ENCODE measurements at places on chromosomes 1 and 21.

DNA sequence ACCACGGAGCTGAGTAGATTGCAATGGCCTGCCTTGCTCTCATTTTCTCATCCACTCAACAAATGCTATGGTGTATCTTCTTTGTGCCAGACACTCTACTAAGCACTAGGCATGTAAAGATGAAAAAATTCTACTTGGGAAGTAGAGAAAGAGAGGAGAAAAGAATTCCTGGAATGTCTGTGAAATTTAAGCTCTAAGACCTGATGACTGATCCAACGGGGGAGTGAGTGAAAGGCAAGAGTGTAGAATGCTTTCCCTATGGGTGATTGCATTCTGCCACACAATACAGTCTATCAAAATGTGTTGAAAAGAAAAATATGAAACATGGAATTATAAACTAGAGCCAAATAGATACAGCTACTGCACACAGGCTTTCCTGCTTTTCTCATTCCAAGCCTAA is 82.3 kb downstream of the CYYR1 start:
- no peak for DNase-seq

- DNase-seq, result no peak
Observed at GRCh38 chr1:204123376-204123775, 28.5 kb downstream of the ETNK2 start.

DNA sequence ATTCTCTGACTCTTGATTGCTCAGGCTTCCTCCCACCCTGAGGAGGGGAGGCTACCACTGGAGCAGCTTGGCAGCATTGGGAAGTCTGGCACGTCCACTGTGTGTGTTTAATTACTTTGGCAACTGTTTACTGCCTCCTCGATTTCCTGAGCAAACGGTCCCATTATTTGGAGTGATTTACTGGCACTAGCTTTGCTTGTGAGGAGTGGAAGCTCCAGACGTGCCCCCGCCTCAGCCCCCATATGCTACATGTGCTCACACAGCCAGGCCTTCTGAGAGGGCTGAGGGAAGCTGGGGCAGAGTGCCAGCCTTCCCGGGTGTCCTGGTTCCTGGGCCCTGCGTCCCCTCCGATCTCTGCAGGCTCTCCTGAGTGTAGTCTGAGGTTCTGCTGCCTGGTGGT is 306.2 kb downstream of the PTPRU start:
- DNase-seq, result no peak

DNA sequence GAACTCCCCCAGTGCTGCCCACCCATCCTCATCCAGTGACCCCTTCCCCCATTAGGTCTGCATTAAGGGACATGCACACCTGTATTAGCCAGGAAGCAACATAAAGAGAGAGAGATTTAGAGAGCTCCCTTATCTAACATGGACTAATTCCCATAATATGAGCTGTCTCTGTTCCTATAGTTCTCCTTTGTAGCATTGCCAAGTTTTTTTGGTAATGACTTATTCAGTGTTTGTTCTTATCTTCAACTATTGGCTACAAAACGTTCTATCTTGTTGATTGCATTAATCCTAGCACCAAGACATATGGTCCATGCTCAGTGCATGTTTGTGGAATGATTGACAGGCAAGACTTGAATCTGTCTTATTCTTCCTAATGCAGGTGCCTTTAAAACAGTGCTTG is 264.0 kb downstream of the ADGRL2 start:
- no peak for DNase-seq

- no peak for DNase-seq
Observed at GRCh38 chr1:64006276-64007051, 197.0 kb upstream of the UBE2U start.

GRCh38 chr1:112318698-112319370 is 77.2 kb upstream of the CTTNBP2NL start:
- no peak for DNase-seq

GRCh38 chr1:27045973-27046558 is 33.4 kb upstream of the TENT5B start:
- peak; percentile 79 for DNase-seq

DNA sequence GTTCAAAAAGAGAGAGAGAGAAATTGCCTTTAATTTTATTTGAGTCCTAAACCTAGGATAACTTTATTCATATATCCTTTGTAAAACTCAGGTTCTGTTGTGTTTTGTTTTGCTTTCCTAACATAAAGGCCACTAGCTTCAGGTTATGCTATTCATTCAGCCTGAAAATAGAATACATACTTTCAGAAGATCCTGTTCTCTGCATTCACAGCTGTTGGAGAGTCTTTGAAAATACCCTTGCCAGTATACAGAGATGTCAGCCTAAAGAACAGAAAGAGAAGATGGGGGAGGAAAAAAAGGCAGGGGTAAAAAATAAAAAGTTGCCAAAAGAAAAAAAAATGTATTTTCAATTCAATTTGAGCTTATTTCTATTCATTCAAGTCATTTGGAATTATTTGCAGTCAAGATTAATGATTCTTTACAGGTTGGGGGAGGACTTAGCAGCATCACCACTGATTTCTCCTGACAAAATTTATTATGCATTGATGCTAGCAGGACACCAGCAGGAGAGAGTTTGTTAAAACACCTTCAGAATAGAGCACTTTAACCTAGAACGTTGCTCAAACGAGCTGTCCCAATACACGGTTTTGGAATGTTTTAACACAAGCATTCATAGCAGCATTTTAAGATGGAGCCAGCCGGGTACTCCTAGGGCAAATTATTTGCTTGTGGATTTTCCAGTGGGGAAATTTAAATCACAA is 318.5 kb downstream of the NTNG1 start:
- no peak for DNase-seq

- no peak for DNase-seq
Observed at GRCh38 chr21:31660591-31660990, 1.1 kb downstream of the SOD1 start.

- no peak for DNase-seq
Observed at GRCh38 chr1:108533351-108534083, 26.4 kb upstream of the EEIG2 start.

GRCh38 chr1:192108161-192108560 is 50.1 kb upstream of the RGS18 start:
- no peak for DNase-seq

- no peak for DNase-seq
Observed at GRCh38 chr1:208496467-208497371, 252.5 kb upstream of the PLXNA2 start.

GRCh38 chr1:208604295-208604694 is 360.1 kb upstream of the PLXNA2 start:
- no peak for DNase-seq

- DNase-seq, result no peak
Observed at GRCh38 chr1:150553392-150554085, 4.3 kb downstream of the ADAMTSL4 start.

GRCh38 chr1:17999884-18000283 is 107.7 kb upstream of the IGSF21 start:
- DNase-seq, result no peak

DNA sequence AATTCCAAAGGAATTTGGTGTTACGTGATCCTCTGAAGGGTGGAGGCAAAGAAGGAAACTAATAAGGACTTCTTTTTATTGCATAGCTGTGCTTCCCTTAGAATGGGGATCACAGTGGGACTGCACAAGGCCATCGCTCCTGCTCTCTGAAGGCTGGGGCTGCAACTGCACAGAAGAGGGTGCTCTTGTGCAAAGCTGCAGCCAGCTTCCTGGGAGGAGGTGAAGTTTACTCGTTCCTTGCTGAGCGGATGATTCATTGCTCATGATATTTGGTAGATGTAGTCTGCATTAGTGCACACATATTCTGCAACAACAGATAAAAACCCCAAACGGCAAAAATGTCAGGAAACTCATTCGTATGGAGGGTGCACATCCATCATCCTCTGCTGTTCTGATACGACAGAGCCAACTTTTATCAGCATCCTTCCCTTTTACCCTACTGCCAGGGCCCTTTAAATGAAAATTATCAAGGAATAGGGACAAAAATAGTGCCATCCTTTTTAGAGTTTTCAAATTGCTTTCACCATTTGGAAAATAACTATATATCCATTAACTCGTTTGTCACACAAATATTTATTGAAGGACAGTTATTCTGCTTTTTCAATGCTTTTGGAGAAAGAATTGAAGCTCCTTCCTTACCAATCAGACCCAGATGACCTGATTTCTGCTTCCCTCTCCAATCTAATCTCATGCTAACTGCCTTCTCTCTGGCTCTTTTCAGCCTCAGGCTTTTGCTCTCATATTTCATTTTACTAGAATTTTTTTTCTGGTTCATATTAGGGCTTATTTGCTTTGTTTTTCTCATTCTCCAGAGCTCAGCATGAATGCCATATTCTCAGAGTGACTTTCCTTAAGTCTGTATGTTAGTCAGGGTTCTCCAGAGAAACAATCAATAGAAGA is 263.6 kb downstream of the DUSP10 start:
- peak; percentile 55 for DNase-seq

- no peak for DNase-seq
Observed at GRCh38 chr21:14716761-14717396, 170.8 kb upstream of the SAMSN1 start.

DNA sequence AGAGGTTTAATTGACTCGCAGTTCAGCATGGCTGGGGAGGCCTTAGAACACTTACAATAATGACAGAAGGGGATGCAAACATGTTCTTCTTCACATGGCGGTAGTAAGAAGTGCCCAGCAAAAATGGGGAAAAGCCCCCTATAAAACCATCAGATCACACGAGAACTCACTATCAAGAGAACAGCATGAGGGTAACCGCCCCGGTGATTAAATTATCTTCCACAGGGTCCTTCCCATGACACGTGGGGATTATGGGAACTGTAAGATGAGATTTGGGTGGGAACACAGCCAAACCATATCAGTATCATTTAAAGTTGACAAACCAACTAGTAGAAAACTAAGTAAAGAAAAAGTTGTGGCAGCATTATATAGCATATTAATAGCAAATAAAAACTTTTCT is 71.3 kb upstream of the DNAJC6 start:
- no peak for DNase-seq

- no peak for DNase-seq
Observed at GRCh38 chr21:38229260-38229877, 27.4 kb upstream of the KCNJ15 start.

DNA sequence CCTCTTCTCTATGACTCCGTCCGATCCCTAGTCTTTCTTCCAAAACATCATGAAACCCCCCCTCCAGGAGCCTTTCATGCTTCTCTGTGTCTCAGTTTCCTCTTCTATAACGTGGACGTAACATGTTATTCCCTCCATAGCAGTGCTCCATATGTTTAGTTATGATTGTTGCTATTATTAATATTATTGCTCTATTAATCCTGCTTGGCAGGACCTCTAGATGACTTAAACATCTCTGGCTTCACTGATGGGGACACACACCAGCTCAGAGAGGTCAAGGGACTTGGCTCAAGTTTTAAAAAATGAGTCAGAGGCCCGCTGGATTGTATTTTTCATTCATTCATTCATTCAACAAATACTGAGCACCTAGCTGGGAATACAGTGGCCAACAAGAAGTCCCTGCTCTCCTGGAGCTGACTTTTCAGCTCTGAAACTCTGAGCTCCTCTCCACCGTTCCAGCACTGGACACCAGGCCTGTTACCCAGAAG is 404 bp upstream of the CPLANE2 start:
- DNase-seq, result no peak

GRCh38 chr1:205582471-205583291 is 49.1 kb downstream of the ELK4 start:
- DNase-seq, result no peak

- no peak for DNase-seq
Observed at GRCh38 chr1:11981378-11982009, 1.2 kb downstream of the MFN2 start.

Measured in B cell (primary cell).